Mononuclear cell (primary cell): ENCODE measurements at places on chromosomes 12 and 14. TPM values are rescaled to one million over a fixed set of nuclear protein-coding genes. Genes with fewer than 3 reads are reported as not detected.

The FAM177A1 gene
- 48.7 TPM for total RNA-seq

The AHSA1 gene
- 20.5 TPM for total RNA-seq

The INSM2 gene
- total RNA-seq: not detected

The ALX1 gene
- total RNA-seq: not detected

The DHH gene
- 0.21 TPM for total RNA-seq

The LTBP2 gene
- total RNA-seq: 0.42 TPM

The SMIM41 gene
- 0.42 TPM for total RNA-seq

The FOXA1 gene
- 0.42 TPM for total RNA-seq

The C3AR1 gene
- 10.3 TPM for total RNA-seq

The TMEM119 gene
- total RNA-seq: 1.4 TPM

The PPP1R1A gene
- total RNA-seq: not detected

The NKX2-8 gene
- not detected for total RNA-seq

The IQSEC3 gene
- total RNA-seq: 0.21 TPM

The C12orf76 gene
- total RNA-seq: 16.2 TPM

The NANOG gene
- not detected for total RNA-seq

The SMCO2 gene
- total RNA-seq: not detected

The INHBC gene
- 0.10 TPM for total RNA-seq

The ACTN1 gene
- total RNA-seq: 80.8 TPM

The TDP1 gene
- total RNA-seq: 52.2 TPM

The OR4E2 gene
- total RNA-seq: not detected

The TPH2 gene
- not detected for total RNA-seq

The GDF3 gene
- total RNA-seq: not detected

The CPNE6 gene
- not detected for total RNA-seq

The ADAMTS20 gene
- total RNA-seq: not detected

The YY1 gene
- 80.5 TPM for total RNA-seq

The KERA gene
- total RNA-seq: not detected

The LHX5 gene
- total RNA-seq: not detected

The HPD gene
- not detected for total RNA-seq

The FGF6 gene
- not detected for total RNA-seq

The SLC35F4 gene
- not detected for total RNA-seq

The ASIC1 gene
- under 0.01 TPM for total RNA-seq

The HOXC4 gene
- total RNA-seq: 0.42 TPM

The POTEM gene
- not detected for total RNA-seq

The EML5 gene
- total RNA-seq: 3.8 TPM

The SSPN gene
- total RNA-seq: 0.10 TPM

The OASL gene
- 18.5 TPM for total RNA-seq

The GLIPR1L1 gene
- not detected for total RNA-seq

The TMEM179 gene
- not detected for total RNA-seq

The C14orf39 gene
- total RNA-seq: not detected

The POTEG gene
- not detected for total RNA-seq

The WDHD1 gene
- total RNA-seq: 2.1 TPM

The MYH6 gene
- not detected for total RNA-seq

The EMC9 gene
- total RNA-seq: 4.1 TPM

The TMCC3 gene
- total RNA-seq: 10.9 TPM

The CD163 gene
- total RNA-seq: 13.1 TPM

The NOVA1 gene
- total RNA-seq: not detected

The KRT79 gene
- not detected for total RNA-seq

The GPR68 gene
- 1.7 TPM for total RNA-seq

The KRT82 gene
- not detected for total RNA-seq

The PLEKHA5 gene
- 4.2 TPM for total RNA-seq

The CCDC184 gene
- 0.63 TPM for total RNA-seq

The PTPRR gene
- not detected for total RNA-seq

The IL26 gene
- total RNA-seq: 0.21 TPM
